ENCODE measurements at places on chromosomes 1 and 21.

GRCh38 chr1:20899154-20899972 is 112.3 kb upstream of the HP1BP3 start:
- no peak for DNase-seq

- no peak for DNase-seq
Observed at GRCh38 chr1:53270873-53271272, 32.6 kb upstream of the MAGOH start.

GRCh38 chr1:189374816-189375215 is 1102.8 kb downstream of the BRINP3 start:
- no peak for DNase-seq

DNA sequence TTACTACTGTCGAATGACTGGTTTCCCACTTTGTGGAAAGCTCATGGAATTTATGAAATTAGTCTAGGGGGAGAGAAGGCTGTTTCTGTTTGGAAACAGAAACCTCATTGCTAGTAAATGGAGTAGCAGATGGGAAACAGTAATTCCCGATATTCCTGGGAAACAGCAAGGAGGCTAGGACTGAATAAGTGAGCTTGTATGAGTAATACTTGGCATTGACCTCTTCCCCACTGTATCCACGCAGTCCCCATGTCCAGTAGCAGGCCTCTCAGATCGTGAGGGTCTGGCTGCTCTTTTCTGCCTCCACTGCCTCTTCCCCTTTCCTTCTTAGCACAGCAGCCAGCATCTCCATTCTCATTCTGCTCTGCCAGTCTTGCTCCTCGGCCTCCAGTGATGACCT is 75.5 kb downstream of the PRDM2 start:
- no peak for DNase-seq

- DNase-seq = peak; percentile 13
Observed at GRCh38 chr1:93631626-93632365, 49.8 kb downstream of the BCAR3 start.

GRCh38 chr1:94926126-94926914 is 590 bp downstream of the CNN3 start:
- no peak for DNase-seq

- DNase-seq = no peak
Observed at GRCh38 chr1:29853716-29854330, 617.5 kb downstream of the PTPRU start.

DNA sequence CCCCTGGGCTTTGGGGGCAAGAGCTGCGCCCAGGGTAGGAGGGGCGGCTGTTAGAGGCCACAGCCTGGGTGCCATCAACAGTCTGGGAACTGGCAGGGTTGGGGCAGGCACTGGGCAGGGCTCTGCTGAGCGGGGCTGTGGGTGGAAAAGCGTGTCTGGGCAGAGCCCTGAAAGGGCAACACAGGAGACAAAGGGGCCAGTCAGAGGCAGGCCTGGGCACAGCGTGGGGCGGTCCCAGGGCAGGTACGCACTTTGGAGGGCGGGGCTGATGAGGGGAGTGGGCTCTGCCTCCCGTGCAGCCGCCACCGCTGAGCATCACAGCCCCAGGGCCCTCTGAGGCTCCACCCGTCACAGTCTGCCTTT is 13.9 kb downstream of the CELSR2 start:
- no peak for DNase-seq

GRCh38 chr1:23132033-23132432 is 36.6 kb downstream of the LUZP1 start:
- no peak for DNase-seq

DNA sequence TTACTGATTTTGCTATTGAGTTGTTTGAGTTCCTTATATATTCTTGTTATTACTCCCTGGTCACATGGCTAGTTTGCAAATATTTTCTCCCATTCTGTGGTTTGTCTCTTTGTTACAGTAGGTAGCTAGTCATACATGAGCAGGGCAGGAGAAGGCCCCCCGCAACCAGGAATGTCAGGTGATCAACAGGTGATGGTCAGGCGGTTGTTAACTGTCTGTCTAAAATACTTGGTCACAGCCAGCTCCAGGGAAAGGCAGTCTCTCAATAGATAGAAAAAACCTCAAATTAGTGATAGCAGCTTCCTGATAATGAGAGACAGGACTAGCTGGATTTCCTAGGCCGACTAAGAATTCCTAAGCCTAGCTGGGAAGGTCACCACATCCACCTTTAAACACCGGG is 217.9 kb downstream of the RHOU start:
- DNase-seq = no peak

DNA sequence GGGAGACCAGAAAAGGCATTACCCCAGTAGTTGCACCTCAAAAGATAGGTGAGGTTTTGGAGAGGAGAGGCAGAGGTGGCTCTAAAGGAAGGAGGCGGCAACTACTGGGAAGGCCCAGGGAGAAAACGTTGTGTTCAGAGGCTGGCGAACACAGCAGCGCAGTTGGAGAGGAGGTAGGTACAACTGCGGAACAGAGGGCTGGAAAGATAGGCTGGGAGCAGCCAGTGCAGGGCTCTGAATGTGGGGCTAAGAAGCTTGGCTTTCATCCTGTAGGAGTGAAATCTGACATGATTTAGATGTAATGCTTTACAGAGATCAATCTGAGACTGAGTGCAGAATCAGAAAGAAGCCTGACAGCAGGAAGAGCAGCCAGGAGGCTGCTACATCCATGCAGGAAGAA is 13.0 kb downstream of the RIMS3 start:
- no peak for DNase-seq

DNA sequence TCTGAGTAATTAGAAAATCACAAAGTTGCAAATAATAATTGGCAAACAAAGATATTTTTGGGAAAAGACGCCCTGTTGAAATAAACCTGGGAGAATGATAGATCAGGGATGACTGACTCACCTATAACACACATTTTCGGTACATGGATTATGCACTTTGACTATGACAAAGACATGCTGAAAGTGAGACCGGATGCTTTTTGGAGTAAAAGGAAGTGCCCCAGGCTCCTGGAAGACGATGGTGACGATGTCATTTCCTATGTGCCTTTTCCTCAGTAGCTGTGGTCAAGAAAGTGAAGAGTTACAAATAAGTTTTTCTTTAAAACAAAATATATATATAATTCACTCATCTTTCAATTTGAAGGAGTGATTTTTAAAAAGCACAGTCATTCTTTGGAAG is 158.7 kb downstream of the SIPA1L2 start:
- DNase-seq = no peak

DNA sequence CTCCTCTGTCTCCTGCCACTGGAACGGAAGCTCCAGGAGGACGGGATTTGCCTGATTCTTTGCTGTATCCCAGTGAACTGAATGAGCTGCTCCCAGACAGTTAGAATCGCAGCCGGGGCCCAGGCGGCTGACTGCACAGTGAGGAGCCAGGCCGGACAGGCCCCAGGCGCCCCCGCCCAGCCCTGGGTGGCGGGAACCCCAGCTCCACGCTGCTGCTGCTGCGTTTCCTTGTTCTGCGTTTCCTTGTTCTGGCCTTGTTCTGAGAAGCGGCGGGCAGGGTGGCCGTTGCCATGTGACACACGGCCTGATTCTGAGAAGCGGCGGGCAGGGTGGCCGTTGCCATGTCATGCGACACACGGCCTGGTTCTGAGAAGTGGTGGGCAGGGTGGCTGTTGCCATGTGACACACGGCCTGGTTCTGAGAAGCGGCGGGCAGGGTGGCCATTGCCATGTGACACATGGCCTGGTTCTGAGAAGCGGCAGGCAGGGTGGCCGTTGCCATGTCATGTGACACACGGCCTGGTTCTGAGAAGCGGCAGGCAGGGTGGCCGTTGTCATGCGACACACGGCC is 56.2 kb downstream of the SLC37A1 start:
- DNase-seq = no peak

DNA sequence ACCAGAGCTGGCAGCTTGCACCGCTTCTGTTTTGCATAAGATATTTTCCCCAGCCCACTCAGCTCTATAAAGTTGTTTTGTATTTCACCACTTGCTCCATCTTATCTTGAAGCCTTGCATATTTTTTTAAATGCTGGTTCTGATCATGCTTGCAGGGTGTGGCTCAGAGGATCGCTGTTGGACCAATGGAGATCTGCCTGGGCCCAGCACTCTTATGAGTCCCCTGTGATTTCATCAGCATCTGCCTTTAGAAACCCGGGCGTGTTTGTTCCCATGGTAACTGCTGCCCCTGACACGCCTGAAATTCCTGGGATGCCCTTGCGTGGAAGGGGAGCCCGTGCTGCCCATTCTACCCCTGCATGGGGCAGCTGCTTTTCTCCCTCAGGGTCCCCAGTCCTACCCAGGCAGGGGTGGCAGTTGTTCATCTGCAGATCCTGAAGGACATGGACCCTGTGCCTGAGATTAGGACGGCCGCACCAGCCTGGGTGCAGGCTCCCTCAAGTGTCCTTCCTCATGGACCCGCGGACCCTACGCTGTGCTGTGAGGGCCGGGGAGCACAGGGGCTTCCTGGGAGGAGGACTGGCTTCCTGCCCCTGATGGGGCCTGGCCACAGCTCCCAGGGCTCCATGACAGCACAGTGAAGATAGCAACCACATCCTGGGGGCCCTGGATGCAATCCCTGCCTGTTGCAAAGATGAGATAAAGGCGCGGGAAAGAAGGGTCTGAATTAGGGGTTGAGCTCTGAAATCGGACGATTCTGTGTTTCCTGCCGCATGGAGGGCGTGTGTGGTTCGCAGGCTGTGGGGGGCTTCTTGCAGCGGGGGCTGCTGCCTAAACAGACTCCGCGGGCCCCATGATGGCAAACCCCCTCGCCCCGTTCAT is 226.5 kb downstream of the SDCCAG8 start:
- DNase-seq = no peak

- DNase-seq = no peak
Observed at GRCh38 chr1:81452693-81453366, 347.9 kb upstream of the ADGRL2 start.

DNA sequence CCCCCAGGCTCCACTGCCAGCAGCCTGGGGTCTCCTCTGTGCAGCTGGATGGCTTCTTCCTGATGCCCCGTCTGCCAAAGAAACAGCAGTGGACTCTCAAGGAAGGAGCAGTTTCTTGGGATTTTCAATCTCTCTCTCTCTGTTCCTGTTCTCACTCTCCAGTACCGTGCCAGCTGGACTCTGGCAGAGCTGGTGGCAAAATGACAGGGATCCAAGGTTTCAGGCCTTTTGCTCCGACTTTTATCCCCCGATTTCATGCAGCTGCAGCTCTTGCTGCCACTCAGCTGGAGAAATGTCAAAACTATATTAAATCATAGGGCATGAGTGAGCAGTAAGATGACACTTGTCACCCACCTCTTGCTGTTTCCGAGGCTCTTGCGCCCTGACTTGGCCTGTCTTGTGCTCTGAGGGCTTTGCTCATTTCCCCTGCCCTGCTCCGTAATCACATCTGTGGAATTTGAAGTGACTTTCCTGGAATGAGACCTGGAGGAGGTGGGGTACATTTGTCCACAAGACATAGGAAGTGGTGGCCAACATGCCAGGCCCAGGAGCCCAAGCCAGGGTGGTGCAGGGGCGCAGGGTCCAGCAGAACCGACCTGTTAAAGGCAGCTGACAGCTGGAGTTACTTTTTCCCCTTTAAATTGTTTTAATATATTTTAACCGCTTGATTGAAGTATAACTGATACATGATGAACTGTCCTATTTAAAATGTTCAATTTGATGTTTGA is 576.2 kb downstream of the PTPRU start:
- no peak for DNase-seq

DNA sequence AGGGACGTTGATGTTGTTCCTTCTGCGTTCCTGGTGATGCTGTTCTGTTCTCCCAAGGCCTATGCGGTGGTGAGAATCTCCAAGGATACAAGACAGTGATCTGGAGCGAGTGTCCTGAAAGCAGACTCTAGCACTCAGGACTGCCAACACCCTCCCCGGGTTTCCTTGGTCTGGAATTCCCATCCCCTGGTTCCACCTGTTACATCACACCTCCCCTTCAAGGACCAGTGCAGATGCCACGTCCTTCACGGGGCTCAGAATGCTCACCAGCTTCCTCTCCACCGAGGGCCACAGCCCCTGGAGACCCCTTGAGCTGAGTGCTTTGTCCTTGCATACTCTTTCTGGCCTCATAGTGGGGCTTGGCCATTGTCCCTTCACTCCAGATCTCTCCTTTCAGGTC is 43.5 kb downstream of the B3GALT5 start:
- no peak for DNase-seq

- DNase-seq = no peak
Observed at GRCh38 chr1:161059293-161059692, 10.4 kb downstream of the ARHGAP30 start.

DNA sequence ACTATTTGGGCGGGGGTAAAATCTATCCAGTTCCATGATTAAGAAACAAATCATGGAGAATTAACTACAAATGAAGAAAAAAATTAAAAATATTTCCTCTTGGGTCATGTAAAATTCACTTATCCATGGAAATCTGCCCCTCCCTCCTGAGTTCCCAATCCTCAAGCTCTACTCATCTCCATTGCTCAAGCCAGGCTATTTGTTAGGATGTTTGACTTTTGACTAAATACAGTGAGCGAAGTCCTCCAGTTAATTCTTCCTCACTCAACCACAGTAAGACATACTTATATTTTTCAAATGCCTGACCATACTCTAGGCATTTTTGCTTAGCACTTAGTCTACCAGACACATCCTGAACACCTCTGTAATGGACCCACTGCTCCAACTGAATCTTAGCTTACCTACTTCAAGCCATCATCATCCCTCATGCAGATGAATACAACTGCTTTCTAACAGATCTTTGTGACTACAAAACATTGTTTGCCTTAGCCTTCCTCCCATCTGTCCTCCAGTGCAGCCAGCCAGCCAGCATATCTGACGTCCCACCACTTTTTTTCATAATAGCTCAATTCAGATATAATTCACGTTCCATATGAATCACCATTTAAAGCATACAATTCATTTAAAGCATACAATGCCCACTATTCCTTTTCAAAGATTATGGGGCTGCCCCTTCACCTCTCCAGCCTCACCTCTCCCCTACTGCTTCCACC is 154.2 kb downstream of the RERE start:
- DNase-seq = no peak

DNA sequence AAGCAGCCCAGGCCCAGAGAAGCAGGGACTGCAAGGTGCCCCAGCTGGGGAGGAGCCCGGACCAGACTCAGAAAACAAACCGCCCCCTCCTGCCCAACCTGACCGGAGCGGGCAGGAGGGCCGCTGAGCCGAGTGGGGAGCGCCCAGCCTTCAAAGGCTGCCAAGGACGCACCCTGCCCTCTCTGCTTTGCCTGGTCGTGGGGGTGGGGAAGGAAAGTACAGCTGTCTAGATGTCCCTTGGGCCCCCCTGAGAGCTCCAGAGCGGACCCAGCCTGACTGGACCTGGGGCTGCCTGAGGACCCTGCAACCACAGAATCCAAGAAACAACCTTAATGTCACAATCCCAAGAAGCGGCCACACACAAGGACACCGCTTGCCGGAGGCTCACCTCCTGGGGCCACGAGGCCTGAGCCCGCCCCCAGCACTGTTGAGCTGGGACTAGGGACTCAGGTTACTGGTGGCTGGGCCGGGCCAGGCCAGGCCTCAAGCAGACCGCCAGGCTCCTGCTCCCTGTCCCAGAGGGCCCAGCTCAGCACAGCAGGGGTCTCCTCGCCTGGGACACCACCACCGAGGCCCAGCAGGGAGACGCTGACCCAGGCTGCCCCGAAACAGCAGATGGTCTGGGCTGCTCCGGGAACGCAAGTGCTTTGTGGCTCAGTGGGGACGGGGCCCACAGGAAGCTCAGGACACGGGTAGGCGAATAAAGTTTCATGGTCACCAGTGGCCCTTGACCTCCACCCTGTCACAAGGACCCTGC is 1.4 kb downstream of the DVL1 start:
- DNase-seq = no peak
